T-cell (primary cell): ENCODE measurements at places on chromosomes 11 and 22.

GRCh38 chr11:129374993-129375750 lies 476 bp upstream of the BARX2 start:
- no peak for DNase-seq

GRCh38 chr11:64757549-64758329 lies 2.0 kb downstream of the PYGM start:
- no peak for DNase-seq

DNA sequence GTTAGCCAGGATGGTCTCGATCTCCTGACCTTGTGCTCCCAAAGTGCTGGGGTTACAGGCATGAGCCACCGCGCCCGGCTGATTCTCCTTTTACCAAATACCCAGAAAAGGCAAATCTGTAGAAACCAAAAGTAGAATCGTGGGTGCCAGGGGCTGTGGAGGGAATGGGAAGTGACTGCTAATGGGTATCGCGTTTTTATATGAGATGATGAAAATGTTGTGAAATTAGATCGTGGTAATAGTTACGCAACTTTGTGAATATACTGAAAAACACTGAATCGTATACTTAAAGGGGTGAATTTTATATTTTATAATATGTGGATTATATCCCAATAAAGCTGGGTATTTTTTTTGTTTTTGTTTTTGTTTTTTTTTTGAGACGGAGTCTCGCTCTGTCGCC lies 48.2 kb upstream of the CREB3L1 start:
- DNase-seq = no peak

DNA sequence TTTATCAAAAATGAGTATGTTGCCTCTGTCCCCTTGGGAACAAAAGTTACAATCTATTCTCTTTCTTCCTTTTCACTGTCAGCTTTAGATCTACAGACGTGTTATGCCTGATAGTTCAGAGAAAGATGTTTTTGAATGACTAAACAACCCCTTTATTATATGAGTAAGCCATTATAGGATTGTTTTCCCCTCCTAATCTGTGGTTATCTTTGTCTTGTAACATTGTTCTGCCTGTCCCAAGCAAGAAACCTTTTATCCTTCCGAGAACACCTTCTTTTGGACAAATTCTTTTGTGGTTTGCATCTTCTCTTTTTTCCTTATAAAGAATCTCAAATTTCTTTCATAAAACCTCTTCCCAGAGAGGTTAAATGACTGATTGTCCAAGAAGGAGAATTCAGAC lies 208.4 kb downstream of the DDX10 start:
- DNase-seq = no peak

- DNase-seq = no peak
These were observed 38.4 kb upstream of the TPBGL start for GRCh38 chr11:75202195-75202594.

DNA sequence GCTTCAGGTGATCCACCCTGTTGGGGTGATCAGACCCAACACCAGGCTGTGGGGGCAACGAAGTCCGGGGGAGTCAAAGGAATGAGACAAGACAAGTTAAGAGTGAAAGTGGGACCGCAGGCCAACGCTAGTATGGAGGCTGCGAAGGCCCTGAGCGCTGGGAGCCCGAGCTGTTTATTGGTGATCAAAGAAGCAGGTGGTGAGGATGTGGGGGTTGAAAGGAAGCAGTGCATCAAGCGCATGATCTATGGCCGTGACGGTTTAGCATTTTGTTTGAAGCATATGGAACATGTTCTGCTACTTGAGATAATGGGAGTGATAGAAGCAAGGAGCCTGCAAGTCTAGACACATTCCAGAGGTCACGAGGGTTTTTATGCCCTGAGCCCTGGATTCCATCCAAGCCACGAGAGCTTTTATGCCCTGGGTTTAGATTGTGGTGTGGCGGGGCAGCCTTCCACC lies 49.5 kb downstream of the MCHR1 start:
- peak; percentile 59 for DNase-seq
